ENCODE measurements at places on chromosomes 5 and 9.

DNA sequence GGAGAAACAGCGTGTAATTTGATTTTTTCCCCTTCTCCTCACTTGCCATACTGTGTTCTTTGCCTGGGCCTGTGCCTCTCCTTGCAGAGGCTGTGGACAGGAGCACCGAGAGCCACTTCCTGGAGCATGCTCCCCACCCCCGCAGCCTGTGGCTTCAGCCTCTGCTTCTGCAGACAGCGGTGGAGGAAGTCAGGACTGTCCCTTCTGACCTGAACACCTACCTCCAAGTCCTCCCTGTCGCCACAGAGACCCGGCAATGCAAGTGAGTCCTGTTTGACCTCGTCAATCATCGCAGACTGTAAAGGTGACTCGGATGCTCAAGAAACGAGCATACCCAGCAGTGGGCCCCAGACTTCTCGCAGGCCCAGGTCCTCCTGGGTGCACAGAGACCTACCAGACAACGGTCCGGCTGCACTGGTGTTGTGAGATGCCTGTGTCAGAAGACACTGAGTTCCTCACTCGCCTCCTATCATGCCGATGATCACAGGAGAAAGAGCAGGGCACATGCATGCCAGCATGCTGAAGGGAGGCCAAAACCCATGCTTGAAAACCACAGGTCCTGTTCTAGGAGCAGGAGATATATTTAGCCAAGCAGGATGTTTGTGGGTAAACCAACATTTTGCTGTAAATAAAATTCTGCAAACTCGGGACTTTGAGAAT lies 198.8 kb downstream of the AUH start:
- peak; percentile 60 for DNase-seq

DNA sequence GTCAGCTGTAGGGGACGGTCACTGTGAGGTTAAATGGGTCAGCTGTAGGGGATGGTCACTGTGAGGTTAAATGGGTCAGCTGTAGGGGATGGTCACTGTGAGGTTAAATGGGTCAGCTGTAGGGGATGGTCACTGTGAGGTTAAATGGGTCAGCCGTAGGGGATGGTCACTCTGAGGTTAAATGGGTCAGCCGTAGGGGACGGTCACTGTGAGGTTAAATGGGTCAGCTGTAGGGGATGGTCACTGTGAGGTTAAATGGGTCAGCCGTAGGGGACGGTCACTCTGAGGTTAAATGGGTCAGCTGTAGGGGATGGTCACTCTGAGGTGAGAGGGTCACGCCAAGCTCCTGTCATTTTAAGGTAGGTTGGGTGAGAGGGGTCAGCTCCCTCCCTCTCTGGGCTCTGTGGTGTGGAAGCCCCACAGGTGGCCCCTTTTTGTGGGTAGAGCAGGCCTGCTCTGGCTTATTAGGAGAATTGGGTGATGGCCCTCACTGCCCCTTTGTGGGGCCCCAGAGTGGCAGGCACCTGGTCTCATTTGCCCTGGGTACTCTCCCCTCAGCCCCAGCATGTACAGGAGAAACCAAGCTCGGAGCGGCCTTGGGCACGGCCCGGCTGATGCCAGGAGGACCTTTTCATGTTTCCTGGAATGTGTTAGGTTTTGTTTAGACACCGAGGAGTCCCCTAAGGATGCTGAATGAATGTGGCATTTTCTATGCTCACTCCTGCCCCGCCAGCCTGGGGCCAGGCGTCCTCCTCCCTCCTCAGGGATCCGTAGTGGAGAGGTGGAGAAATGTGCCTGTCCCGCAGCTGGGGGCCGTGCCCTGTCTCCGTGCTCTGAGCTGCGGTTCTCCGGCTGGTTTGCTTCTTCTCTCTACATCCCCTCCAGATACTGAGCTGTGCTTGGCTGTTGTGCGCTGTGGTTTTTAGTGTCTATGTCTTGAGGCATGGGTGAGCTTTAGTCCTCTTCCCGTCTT lies 31.4 kb downstream of the AHRR start:
- no peak for DNase-seq

GRCh38 chr5:10219068-10219467 lies 30.6 kb downstream of the ATPSCKMT start:
- no peak for DNase-seq

DNA sequence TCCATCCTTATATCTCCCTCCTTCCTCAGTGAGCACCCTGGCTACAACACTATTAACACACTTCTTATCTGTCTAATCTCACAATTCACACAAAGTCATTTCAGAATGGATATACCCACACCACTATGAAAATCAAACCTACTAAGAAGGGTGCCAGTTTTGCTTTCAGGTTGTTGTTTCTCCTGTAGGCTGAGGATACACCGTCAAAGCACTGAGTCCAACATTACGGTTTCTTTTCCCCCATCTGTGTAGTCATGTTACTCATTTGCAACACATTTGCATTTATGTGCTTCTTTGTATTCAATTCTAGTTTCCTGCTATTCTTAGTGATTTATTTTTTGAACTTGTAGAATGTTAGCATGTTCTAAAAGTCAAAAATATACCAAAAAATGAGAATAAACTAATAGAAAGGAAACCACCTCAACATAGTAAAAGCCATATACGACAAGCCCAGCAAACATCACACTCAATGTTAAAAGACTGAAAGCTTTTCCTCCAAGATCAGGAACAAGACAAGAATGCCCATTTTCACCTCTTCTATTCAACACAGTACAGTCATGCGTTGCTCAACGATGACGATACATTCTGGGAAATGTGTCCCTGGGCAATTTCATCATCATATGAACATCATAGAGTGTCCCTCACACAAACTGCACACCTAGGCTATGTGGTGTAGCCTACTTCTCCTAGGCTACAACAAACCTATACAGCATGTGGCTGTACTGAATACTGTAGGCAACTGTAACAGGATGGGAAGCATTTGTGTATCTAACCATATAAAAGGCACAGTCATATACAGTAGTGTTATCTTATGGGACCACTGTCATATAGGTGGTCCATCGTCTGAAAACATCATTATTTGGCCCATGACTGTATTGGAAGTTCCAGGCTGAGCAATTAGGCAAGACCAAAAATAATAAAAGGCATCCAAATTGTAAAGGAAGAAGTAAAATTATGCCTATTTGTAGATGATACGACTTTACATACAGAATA lies 6.3 kb downstream of the ROR2 start:
- DNase-seq: no peak

GRCh38 chr5:45532826-45533624 lies 163.2 kb downstream of the HCN1 start:
- no peak for DNase-seq

GRCh38 chr5:90390326-90390725 lies 19.2 kb downstream of the CETN3 start:
- DNase-seq: no peak

GRCh38 chr5:56734091-56734694 lies 81.2 kb upstream of the MAP3K1 start:
- DNase-seq: no peak

DNA sequence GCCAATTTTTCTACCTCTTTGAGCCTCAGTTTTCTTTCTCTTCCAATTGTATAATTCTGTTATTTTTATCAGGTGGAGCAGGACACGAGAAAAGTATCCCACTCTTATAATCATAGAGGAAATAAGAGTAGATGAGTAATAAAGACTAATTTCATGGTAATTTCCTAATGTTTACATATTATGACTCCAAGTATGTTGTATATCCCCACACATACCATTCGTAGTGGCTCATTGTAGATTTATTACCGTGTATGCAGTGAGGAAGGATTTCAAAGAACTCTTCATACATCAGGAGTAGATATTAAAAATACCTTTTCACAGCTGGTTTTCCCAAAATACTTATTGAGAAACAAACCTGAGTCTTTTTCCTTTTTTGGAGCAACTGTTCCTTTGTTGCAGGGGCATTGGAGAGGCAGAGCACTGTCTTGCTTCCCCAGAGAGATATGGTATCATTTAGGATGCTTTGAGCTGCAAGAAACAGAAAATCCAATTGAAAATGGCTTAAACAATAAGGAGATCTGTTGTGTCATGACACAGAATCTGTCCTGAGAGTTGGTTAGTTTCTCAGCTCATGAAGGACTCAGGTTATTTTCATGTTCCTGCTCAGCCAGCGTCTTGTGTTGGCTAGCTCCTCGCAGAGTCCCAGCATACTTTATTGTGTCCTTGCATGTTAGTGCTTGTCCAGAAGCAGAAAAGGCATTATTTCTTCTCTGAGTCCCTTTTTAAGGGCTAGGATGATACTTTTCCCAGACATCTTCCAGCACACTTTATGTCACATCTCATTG lies 291.2 kb downstream of the ARHGAP26 start:
- no peak for DNase-seq

- DNase-seq: no peak
These were observed 7.6 kb upstream of the FAM163B start for GRCh38 chr9:133616643-133617405.
